ENCODE measurements at places on chromosomes 6 and 20.

DNA sequence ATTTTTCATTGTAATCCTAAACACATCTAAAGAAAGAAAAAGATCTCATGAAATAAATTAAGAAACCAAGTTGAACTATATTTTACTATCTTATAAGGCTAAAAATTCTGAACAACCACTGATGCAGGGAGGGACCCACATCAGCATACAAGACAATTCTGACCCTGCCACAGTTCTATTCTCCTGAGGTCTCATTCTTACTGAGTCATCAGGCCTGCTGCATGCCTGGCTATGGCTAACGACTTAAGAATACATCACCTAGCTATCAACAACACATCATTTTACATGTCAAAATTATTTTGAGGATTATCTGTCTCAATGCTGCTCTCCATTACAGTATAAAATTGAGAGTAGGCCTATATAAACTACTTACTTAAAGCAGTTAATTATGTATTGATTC lies 52.9 kb downstream of the FBXL4 start:
- DNase-seq = no peak

GRCh38 chr6:119483908-119484307 lies 134.3 kb upstream of the MAN1A1 start:
- no peak for DNase-seq

- DNase-seq = no peak
These were observed 61.9 kb downstream of the KCNQ5 start for GRCh38 chr6:72683797-72684196.

DNA sequence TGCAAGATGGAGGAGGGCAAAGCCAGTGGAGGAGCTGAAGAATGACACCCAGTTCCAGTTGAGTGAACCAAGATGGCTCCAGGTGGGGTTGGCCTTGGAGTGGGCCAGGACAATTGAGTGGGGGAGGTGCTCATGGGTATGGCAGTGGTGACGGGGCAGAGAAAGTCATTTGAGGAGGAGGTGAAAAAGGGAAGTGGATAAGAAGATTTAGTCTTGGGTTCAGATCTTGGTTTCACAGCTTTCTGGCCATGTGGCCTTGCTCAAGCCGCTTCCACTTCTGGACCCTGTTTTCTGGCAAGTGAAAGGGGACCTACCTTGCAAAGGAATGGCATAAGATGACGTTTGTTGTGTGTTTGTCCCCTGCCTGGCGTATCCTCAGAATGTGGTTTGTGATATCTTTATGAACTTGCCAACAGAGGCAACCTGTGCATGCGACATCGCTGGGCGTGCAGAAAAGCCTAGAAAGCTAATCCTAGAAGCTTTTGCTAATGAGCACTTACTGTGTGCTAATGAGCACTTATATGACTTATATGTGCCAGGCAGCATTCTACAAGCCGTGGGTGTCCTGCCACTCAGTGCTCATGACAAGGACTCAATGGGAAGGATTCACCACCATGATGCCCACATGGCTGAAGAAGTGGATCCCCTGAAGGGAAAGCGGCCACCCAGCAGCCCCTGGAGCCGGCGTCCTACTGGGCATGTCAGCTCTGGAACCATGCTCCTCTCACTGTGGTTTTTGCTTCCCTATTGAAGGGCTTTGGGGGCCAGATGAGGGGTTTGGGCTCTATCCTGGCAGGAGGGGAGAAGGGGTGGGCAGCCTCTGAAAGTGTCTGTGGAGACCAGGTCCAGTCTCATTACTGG lies 23.6 kb upstream of the STX16 start:
- no peak for DNase-seq

DNA sequence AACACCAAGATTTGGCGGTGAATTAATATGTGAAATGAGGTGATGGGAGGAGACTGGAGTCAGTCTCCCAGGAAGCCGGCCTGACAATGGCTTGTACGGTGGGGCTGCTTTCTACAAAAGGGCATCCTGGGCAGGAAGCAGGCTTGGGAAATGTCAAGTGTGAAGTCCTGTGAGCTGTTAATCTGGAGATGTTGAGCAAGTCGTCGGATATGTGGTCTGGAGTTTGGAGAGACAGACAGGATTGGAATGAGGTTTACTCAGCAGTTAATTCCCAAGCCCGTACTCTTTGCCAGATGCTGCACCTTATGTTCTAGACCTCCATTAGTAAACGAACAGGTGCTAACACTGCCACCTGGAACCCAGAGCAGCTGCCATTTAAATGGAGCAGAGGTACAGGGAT lies 107.7 kb upstream of the FOXC1 start:
- DNase-seq = no peak

- no peak for DNase-seq
These were observed 130.9 kb downstream of the FOXA2 start for GRCh38 chr20:22453244-22454080.

DNA sequence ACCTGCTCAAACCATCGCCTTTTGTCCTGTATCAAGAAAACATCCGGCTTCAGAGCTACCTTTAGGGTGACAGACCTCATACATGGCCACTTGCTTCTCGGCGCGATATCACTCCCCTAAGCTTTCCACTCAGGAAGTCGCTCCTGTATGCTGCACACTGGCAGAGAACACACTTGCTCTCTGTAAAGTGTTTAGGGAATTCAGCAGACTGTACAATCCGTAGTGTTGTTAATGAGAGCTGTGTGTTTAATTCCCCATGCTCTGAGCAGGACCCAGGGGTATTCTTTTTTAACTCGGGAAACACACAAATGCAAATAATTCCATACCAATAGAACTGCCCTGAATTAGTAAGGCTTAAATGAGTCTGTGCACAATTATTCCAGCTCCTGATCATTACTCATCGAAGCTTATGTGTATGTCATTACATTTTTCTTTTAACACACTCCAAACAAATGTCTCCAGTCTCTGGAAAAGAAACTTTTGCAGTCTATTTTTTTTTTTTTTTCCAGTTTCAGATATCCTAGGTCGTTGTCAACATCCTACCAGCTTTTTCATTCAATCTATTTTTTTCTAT lies 338.7 kb upstream of the ARID1B start:
- no peak for DNase-seq

- no peak for DNase-seq
These were observed 146.6 kb upstream of the PRSS16 start for GRCh38 chr6:27100921-27101320.

DNA sequence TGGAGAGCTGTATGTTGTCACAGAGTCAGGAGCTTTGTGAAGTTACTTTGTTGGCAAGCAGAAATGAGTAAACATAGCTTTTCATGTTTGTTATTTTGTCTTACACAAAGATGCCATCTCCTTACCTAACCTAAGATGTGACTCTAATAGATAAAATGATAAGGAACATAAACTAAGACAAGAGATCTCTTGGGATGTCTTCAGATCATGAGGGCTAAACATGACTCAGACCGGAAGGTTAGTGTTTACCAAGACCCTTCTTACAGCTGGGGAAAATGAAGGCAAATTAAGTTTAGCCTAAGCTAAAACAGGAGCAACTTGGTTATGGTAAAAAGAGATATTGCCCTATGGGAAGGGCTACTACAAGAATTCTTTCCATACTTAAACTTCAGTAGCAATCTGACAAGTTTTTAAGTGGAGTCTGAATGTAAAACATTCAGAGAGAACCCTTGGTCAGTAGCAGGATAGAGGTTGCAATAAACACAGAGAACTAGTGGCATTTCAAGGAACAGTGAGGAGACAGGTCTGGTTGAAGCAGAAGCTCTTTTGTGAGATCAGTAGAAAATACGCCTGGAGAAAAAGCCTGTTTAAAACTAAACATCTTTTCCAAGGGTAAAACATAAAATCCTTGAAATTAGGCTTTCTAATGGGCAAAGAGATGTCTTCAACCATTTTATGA lies 29.9 kb downstream of the SGK1 start:
- DNase-seq = no peak

DNA sequence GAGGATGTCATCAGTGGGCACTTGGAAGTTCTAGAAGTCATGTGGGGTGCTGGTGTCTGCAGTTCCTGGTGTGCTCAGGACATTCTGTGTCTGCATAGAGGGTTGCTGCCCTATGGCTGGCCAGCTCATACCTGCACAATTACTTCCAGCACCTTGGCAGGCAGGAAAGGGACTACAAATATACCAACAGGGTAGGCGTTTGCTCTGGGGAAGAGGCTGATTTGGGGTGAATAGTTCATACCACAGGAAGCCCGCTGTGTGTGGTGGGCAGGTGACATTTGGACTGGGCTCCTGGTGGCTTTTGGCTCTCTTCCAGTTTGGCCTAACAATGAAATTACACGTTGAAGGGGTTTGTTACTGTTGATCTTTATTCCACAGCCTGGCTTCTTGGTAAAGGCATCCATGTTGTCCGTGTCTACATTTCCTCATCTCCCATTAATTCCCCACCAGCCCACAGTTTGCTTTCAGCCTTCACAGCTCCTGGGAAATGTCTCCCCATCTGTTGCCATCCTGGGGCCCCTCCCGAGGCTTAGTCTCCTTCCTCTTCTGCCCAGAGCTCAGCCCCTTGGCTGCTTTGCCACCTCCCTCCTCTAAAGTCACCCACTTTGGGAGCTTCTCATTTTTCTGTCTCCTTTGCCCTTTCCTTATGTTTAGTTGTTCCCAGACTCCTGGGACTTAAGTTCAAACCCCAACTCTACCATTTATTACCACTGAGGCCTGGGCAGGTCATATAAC lies 88.1 kb downstream of the RSPH3 start:
- no peak for DNase-seq

DNA sequence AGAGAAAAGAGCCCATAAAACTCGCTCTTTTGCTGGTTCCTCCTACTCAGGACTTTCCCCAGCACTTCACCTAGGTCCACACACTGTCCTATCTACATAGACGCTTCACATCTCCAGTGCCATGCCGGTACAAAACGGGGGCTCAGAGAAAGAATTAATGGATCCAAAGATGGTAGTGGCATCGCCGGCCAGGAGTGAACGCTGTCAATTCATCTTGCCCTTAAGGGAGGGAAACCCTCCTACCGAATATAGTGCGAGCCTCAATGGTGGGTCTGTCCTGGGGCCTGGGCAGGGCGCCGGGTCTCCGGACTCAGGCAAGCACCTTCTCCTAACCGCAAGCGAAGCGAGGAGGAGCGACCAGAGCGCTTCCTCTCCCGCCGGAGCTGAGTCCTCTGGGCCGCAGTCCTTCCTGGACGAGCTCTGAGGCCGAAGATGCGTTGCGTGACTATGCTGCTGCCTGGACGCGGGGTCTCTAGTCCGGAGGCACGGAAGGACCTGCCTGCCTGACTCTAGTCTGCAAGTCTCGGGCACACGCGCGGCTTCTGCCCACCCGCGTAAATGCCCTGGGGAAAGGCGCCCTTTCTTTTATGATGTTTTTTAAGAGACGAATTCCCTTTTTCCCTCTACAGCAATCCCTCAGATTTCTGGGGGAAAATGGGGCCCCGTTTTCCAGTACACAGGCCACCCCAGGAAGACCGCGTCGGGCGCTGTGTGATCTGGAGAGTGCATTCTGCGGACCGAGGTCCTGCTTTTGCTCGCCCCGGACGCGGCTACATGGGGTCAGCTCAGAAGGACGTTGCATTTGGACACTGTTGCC lies 100.1 kb upstream of the PRDM1 start:
- DNase-seq = no peak

DNA sequence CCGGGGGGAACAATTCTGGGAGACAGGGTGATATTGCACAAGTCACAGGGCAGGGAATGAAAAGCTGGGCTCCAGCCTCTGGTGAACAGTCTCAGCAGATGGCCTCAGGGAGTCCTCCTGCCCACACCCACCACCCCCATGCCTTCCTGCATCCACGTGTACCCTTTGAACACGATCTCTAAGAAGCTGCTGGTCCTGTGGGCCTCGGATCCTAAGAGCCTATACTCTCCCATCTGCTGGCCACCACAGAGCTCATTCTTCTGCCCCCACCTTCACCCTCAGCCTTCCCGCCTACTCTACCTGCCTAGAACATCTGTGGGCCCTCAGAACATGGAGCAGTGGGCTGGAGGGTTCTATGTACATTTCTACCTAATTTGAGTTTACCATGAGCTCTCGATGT lies 60.3 kb downstream of the TRERF1 start:
- no peak for DNase-seq

DNA sequence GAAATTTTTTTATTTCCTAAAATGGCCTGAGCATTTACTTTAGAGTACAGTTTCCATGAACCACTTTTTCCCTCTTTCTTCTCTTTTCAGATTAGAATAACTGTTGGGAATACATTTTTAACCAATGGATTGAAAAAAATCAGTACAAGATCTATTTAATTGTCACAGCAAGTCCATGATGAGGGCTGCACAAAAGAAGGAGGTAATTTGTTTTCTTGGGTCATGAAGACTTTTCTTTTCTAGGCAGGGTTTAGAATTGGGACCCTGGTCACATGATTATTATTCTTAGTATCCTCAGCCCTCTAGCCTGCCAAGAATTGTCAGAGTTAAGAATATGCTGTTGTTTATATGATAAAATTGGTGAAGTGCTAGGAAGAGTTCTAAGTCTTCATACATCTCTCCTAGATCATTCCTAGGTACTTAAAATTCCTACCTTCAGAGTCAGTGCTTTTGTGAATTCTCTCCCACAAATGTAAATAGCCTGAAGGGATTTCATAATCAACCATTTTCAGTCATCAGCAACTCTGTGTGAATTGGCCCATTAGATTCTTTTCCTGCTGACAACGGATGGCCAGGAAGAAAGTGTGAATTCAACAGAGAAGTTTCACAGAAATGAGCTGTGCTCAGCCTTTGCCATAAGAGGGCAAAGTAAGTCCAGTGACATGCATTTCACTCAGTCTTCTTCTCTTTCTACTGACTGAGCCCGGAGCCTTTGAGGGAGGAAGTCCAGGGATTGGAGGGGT lies 32.4 kb upstream of the TPBG start:
- no peak for DNase-seq

DNA sequence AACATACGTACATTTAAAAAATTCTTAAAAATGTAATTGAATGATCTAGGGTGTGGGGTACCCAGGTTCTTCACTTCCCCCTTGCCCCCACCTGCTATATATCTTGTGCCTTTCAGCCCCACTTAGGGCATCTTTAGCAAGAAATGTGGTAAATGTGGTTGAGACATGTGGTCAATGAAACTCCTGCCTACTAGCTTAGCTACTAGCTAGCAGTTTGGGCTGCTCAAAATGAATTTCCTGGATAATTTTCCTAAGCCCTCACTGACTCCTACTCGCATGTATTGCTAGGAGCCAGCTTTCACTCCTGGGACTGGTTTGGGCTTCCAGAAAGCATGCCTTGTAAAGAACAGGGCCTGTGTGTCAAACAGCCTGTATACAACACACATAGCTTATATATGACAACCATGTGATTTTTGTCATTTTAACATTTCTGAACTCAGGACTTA lies 257.3 kb downstream of the ATXN1 start:
- no peak for DNase-seq

- no peak for DNase-seq
These were observed 76.5 kb downstream of the ADTRP start for GRCh38 chr6:11702089-11702488.

- no peak for DNase-seq
These were observed 243.9 kb downstream of the DLL1 start for GRCh38 chr6:170046791-170047626.

Data from stimulated activated CD4-positive, alpha-beta T cell treated with anti-CD3 and anti-CD28 coated beads, TNF-alpha, amount 100 ng/mL, for 24 hours (primary cell).